ENCODE measurements at places on chromosomes 6 and 20. TPM values are rescaled to one million over a fixed set of nuclear protein-coding genes. Genes with fewer than 3 reads are reported as not detected.

The TTLL9 gene
- total RNA-seq, result not detected

GRCh38 chr6:157172830-157173536 is 150.3 kb downstream of the TMEM242 start:
- no peak for DNase-seq

The SLC32A1 gene
- not detected for total RNA-seq

- no peak for DNase-seq
Observed at GRCh38 chr20:14632906-14633305, 295.5 kb upstream of the FLRT3 start.

DNA sequence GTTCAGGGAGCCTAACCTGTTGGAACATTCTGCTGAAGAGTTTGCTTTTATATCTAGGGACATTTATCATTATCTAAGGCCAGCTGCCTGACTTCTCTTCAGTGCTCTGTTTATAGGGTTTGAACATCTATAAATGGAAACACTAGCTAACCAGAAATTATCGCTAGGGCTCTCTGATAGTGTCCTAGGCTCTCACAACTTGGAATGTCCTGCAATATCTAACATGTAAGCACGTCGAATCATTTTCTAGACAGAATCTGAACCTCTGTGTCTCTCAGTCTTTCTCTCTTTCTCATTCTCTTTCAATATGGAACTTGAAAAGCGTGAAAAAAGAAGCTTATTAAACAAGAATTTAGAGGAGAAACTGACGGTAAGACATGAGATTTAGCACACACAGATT is 92.5 kb upstream of the MLIP start:
- DNase-seq, result no peak

The RAET1L gene
- total RNA-seq, result not detected

GRCh38 chr6:145091586-145092142 is 643.7 kb downstream of the EPM2A start:
- DNase-seq, result no peak

GRCh38 chr20:46627234-46627633 is 24.0 kb downstream of the SLC13A3 start:
- DNase-seq, result no peak

The SNAP25 gene
- 31.3 TPM for total RNA-seq

DNA sequence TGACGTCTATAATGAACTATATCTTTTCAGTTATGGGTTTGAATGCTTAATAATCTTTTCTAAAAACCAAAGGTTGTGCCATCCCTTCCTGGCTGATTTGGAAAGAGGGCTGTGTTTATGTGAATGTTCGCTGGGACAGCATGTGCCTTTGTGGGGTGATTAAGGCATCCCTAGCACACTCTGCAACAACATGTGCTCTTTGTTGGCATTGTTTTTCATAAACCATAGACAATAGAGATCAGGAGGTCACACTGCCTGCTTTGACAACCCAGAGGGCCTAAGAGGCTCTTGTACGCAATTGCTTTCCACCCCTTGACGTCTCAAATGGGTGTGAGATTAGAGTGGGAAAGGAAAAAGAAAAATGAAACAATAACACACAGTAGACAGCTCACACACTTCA is 116.0 kb downstream of the LRRC1 start:
- no peak for DNase-seq

- DNase-seq, result no peak
Observed at GRCh38 chr6:33426590-33427511, 7.0 kb downstream of the SYNGAP1 start.

GRCh38 chr6:125001684-125002405 is 39.6 kb downstream of the RNF217 start:
- peak; percentile 78 for DNase-seq

The FABP7 gene
- 1.4 TPM for total RNA-seq

GRCh38 chr6:81075974-81076373 is 676.5 kb downstream of the TENT5A start:
- no peak for DNase-seq

DNA sequence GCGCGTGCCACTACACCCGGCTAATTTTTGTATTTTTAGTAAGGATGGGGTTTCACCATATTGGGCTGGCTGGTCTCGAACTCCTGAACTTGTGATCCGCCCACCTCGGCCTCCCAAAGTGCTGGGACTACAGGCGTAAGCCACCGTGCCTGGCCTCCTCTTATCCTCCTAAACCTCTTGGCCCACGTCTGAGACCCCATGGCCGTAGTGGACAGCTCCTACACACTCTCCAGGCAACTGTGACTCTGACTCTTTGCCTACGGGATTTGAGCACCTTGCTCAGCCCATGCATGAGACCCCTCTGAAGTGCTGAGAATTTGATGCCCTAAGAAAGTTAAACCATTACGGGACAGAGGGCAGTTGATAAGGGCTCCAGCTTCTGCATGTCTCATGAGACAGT is 25.0 kb downstream of the PERP start:
- no peak for DNase-seq

DNA sequence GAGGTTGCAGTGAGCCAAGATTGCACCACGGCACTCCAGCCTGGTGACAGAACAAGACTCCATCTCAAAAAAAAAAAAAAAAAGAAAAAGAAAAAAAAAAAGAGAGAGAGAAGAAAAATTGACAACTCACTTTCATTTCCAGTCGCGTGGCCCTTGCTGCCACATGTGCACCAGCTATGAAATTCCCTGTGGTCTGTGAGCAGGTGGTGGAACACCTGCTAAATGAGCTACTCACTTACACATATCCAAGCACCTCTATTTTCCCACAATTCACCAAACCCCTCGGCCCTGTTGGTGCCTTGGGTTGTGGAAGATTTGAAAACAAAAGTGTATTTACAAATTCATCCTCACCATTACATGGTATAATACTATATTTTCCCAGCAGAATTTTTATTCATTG is 105.2 kb upstream of the ASF1A start:
- no peak for DNase-seq

The HEBP2 gene
- 37.3 TPM for total RNA-seq

DNA sequence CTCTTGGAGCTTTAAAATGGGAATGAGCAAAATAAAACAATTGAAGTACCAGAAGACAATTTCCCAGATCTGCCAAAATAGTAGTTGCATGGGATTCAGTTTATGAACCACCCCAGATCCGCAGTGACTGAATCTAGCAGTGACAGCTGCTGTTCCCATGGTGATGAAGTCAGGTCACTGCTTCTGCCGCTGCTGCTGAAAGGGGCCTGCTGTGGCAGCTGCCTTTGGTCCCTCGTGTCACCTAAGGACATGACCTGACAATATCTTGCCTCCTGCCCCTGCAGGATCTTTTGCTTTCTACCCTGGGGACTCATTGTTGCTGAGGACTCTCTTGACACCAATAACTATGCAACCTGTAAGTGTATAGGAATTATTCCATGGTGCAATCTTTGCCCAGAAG is 34.3 kb upstream of the OGFRL1 start:
- DNase-seq, result no peak

- DNase-seq, result no peak
Observed at GRCh38 chr6:23329086-23329485, 759.7 kb downstream of the HDGFL1 start.

DNA sequence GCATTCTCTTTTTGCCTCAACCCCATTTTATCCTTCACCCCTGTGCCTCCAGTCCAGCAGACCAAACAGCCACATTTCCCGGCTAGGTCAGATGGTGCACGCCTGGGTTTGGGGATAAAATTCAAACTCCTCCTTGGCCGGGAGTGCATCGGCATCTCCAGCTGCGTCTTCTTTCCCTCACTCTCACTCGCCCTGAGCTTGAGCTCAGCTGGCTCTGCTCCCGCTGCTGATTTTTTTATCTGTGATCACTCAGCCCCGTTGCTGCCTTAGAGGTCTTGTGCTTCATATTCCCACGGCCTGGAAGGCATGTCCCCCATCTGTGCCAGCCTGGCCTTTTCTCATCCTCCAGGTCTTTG is 6.8 kb upstream of the EZR start:
- no peak for DNase-seq

- DNase-seq, result no peak
Observed at GRCh38 chr20:62068997-62069396, 3.3 kb upstream of the TAF4 start.

The RRP36 gene
- 148 TPM for total RNA-seq

The OPRM1 gene
- not detected for total RNA-seq

DNA sequence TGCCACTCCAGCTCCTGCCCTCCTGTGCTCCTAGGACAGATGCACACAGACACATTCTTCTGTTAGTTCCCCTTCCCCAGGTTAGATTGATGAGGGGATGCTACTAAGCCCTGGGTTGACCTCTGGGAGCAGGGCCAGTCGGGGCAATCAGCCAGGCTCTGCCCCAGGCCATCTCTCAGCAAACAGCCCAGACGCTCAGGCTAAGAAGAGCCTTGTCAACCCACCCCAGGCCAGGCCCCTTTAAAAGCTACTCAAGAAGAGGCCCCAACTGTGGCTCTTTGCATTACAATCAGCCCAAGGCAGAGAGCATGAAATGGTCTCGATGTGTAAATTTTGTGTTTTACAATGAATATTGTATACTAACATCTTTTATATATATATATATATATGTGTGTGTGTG is 107.4 kb downstream of the TFAP2A start:
- DNase-seq, result no peak

DNA sequence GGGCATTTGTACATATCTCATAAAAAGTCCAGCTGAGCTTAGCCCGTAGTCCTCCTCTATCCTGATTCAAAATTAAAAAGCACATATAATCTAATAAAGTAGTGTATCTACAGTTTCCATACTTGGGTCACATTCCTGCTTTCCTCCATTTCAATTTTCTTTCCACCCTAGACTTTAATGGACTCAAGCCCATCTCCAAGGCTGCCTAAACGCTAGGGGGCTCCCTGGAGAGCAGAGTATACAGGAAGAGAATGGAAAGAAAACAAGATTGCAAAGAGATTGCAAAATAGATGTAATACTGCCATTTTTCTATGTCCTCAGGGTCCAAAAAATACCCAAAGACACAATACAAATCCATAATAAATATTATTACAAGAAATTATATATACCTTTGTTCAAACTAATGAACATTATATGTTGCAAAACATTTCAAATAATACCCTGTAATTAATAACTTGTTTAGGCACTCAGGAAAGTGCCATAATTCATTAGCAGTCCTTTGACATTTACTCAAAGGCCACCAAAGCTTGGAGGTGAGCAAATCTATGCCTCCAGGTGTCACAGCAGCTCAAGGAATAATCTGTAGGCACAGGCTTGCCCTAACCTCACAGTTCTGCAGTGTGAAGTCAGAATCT is 2.4 kb upstream of the MCM3 start:
- peak; percentile 74 for DNase-seq

The ERVFRD-1 gene
- total RNA-seq, result not detected

- no peak for DNase-seq
Observed at GRCh38 chr6:116029535-116029934, 31.2 kb downstream of the FRK start.

The KCNB1 gene
- not detected for total RNA-seq

GRCh38 chr20:44581515-44581914 is 864 bp upstream of the PKIG start:
- DNase-seq, result no peak

GRCh38 chr20:64091770-64092169 is 7.6 kb upstream of the LKAAEAR1 start:
- DNase-seq, result no peak

The DDO gene
- 5.5 TPM for total RNA-seq

- no peak for DNase-seq
Observed at GRCh38 chr20:58513580-58514285, 1.5 kb downstream of the APCDD1L start.

DNA sequence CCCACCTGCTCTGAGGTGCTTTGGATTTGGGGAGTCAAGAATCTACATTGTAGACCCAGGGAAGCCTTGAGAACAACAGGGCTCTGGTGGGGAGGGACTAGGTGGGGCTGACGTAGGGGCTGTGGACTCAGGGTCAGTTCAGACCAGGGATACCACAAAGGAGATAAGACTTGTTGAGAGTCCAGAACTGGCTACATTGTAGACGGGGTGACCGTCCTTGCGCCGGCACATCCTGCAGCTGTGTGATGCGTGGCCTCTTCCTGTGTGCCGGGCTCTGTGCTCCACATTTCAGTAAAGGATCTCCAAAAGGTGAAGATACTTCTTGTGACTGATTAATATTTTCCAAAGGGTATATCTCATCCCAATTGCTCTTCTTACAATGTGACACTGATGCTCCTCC is 9.8 kb upstream of the TLDC2 start:
- DNase-seq, result no peak

DNA sequence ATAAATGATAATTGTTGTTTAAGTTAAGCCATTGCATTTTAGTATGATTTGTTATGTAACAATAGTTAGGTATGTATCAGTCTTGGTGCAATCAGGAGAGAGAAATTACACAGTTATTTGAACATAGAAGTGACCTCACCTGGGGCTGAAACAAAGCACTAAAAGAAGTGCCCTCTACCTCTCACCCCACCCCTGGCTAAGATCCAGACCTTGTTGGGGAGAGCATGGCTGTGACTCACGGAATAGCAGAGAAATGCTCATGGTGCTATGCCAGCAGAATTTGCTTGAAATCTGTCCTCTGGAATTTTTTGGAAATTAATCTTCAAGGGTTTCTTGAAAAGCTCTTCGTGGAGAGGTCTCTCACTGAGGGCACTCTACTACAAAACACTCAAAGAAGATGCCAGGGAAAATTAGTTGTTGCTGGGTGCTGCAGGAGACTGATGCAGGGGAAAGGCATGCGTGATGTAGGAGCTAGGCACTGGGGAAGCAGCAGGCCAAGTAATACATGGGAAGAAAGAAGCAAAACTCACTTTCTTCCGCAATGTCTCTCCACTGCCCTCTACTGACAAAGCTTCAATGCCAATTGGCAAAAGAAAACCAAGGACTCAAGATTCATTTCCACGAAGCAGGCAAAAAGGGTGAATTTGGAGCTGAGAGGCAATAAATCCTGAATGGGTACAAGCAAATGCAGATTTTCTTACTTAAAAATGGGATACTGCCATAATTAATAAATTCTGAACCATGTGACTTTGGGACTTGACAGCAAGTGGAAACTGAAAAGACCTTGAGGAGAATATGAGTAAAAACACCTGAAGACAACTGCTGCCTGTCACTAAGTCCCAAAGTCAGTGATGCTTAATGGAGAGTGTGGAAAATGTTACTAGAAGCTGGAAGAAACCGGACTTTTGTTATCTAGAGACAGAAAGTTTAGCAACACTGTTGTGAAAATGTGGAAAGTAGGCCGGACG is 136.3 kb upstream of the ZNF184 start:
- peak; percentile 80 for DNase-seq

The DLK2 gene
- total RNA-seq, result 1.5 TPM

- DNase-seq, result no peak
Observed at GRCh38 chr6:36149476-36149875, 19.2 kb downstream of the MAPK13 start.

GRCh38 chr6:117169064-117169665 is 96.2 kb upstream of the VGLL2 start:
- DNase-seq, result no peak

DNA sequence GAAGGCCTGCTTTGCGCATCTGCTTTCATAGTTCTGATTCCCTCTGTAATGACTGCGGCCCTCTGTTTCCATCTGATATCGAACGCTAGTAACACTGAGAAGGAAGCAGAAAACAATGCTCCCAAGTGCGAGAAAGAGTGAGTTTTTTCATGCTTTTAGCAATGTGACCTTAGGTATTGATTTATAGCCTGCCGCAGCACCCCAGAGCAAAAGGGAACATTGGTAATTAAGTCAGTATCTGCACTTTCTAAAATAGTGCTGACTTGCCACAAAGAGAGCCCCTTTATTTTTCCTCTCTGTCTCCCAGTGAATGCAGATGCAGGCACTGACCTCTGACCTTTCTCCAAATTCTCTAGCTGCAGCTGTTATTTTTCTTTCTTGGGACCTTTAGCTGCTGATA is 129.8 kb downstream of the HDGFL1 start:
- DNase-seq, result no peak

GRCh38 chr20:32539026-32539816 is 45.9 kb downstream of the NOL4L start:
- DNase-seq, result no peak

The VARS1 gene
- 26.4 TPM for total RNA-seq
